ENCODE measurements at places on chromosomes 5 and 9.

DNA sequence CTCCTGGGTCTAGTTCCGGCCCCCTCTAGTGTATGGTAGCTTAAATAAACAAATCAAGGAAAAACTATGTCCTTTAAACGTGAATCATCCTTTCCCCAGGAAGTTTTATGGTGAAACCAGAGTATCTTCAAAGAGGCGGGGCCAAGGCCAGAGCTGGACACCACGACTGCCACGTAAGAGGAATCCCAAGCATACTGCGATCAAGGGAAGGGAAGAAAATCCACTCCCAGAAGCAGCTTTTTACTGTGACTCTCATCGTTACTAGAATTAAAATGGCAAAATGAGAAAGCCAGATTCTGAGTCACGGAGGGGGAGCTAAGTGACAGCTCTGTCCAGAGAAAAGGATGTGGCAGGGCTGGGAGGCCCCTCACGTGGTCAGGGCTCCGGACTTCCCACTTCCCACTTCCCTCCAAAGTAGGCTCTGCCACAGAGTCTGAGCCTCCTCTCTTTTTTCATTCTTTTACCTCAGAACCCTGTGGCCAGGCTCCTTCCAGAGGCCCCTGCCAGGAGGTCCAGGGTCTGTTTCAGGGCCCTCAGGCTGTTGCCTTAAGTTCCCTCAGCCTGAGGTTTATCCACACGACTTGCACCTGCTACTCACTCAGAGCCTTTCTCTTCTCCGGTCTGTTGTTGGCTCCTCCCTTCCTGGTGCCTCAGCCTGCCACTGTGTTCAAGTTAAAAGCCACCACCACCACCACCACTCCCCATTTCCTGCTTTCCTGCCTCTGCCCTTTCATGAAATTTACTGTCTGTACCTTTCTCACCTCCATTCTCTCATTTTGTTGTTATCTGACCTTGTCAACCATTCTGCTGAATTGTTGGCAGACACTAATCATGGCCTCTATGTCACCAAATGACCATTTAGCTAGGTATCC lies 1.4 kb upstream of the GLRX start:
- 0 out of 2 replicates have a peak overlapping the region, but pooled peaks have one; percentile 88 for H3K4me3 ChIP-seq
- peaks cover 37% of the 10 kb centered on the region for H3K4me1 ChIP-seq
- H3K27me3 ChIP-seq, result no peaks in the 10 kb centered on the region
- no peaks in the 10 kb centered on the region for H3K36me3 ChIP-seq
- DNase-seq, result no peak

DNA sequence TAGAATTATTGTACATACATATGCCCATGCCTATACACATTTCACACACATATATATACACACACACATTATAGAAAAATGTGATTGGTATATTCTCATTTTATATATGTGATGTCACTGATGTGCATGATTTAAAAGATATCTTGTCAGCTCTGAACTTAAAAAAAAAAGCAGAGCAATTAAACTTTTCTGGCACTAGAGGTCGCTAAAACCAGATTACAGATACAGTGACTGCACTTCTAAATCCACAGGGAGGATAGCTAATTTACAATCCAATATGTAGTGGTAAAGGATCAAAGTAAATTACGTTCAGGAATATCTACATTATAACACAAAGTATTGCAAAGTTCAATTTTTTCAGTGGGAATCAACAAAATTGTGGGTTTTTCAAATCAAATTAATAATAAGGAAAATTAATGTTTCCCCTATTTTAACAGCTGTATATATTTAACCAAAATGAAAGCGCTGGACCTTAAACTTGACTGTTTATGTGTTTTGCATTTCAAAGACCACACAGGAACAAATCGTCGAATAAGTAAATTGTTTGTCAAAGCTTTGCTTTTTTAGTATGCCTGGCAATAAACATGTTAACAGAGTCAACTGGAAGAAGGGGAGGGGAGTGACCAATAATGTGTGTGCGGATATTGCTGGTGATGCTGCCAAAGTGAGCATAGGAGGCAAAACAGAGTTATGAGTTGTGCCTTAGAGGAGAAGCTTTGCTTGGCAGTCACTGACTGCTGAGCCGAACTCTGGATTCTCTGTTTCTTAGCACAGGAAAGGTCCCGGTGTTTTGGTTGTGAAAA lies 1201.4 kb upstream of the C9orf72 start:
- H3K27me3 ChIP-seq, result peaks cover 9% of the 10 kb centered on the region
- DNase-seq, result no peak
- H3K36me3 ChIP-seq, result no peaks in the 10 kb centered on the region

GRCh38 chr9:134785325-134786108 lies 95.1 kb upstream of the FCN2 start:
- H3K4me3 ChIP-seq, result no peak overlapping the region
- no peak overlapping the region for H3K27ac ChIP-seq
- peaks cover 23% of the 10 kb centered on the region for H3K4me1 ChIP-seq
- DNase-seq, result no peak
- H3K36me3 ChIP-seq, result no peaks in the 10 kb centered on the region

GRCh38 chr5:102241809-102242421 lies 54.2 kb downstream of the SLCO4C1 start:
- H3K4me3 ChIP-seq, result no peak overlapping the region
- no peaks in the 10 kb centered on the region for H3K27me3 ChIP-seq
- H3K27ac ChIP-seq, result no peak overlapping the region

DNA sequence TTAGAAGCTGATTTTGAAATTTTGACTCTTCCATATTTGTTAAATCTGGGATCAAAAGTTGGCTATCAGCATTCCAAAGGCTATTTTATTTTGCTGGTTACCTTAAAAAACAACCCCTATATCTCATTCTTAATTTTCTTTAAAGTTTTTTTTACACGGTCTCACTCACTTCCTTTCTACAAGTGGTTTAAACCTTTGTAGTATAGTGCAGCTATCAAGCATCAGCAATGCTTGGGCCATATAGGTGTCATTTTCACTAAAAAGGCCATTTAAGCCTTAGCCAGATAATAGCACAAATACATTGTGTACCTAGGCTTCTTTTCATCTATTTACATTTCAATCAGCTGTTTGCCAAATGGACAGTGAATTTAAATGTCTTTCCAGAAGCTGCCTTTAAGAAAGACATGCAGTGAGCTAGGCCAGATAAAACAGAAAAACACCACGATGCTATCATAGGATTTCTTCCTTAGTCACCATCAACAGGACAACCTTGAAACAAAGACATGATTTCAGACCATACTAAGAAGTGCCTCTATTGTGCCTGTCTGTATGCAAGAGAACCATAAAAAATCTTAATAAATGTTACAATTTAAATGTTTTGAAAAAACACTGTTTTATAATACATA lies 104.2 kb downstream of the RAPGEF6 start:
- DNase-seq, result no peak
- no peak overlapping the region for H3K27ac ChIP-seq
- H3K4me1 ChIP-seq, result peaks cover 15% of the 10 kb centered on the region
- H3K4me3 ChIP-seq, result no peak overlapping the region
- no peaks in the 10 kb centered on the region for H3K27me3 ChIP-seq

GRCh38 chr5:177233802-177234201 lies 69.7 kb downstream of the RAB24 start:
- H3K27ac ChIP-seq, result peak overlapping the region; percentile 19
- H3K36me3 ChIP-seq, result peaks cover 38% of the 10 kb centered on the region
- DNase-seq, result no peak
- no peaks in the 10 kb centered on the region for H3K27me3 ChIP-seq
- peaks cover 7% of the 10 kb centered on the region for H3K4me1 ChIP-seq

DNA sequence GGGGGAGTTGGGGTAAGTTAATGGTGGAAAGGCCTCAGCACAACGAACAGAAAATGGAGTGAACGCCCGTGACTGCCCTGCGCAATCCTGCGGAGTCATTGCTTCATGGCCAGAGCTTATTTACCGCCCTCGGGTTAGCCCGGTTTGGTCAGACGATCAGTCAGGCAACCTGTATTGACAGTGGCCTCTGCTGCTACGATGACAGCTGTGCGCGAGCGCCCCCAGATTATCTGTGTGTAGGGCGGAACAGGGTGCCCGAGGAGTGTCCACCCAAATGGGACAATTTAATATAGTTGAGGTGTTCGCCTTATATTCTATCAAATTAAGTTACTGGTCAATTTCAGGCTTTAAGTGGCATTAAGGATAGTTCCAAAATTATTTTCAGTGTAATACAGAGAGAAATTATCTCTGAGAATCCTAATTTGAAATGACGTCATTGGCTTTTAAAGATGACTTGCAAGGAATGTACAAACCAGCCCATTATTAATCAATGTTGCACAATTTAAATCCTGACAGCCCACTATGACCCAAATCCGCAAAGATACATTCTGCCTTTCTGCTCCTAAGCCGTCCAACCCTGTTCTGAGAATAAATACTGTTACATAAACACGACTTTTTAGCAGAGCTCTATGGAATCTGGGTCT lies 879 bp upstream of the UBQLN1 start:
- H3K4me3 ChIP-seq, result peak overlapping the region; percentile 90
- DNase-seq, result peak; percentile 45
- no peaks in the 10 kb centered on the region for H3K27me3 ChIP-seq
- H3K27ac ChIP-seq, result peak overlapping the region; percentile 96

DNA sequence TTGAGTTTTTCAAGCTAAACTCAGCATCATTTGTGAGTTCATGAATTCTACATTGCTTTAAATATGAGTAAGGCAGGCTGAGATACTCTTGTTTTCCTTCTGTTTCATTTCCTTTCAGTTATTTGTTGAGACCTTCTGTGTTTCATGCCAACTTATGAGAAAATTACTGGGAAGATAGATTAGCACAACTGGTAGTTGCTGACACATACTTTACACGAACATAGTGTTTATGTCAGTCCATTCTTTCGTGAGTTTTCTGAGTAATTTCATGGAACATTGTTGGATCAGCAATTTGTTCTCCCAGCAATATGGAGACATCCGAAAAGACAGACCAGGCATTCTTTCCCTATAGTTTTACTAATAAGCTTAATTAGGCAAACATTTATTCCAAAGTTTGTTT lies 102.0 kb upstream of the SMC5 start:
- H3K27ac ChIP-seq, result no peak overlapping the region
- no peak for DNase-seq
- H3K27me3 ChIP-seq, result no peaks in the 10 kb centered on the region
- H3K36me3 ChIP-seq, result no peaks in the 10 kb centered on the region
- no peak overlapping the region for H3K4me3 ChIP-seq

- H3K27ac ChIP-seq, result no peak overlapping the region
- no peaks in the 10 kb centered on the region for H3K27me3 ChIP-seq
- no peaks in the 10 kb centered on the region for H3K36me3 ChIP-seq
- no peaks in the 10 kb centered on the region for H3K4me1 ChIP-seq
- DNase-seq, result no peak
- no peak overlapping the region for H3K4me3 ChIP-seq
These were observed 275.3 kb downstream of the GADD45G start for GRCh38 chr9:89880161-89880560.

- H3K27me3 ChIP-seq, result no peaks in the 10 kb centered on the region
- H3K4me3 ChIP-seq, result no peak overlapping the region
- peaks cover 21% of the 10 kb centered on the region for H3K4me1 ChIP-seq
- H3K36me3 ChIP-seq, result peaks cover 3% of the 10 kb centered on the region
These were observed 756.0 kb upstream of the C9orf72 start for GRCh38 chr9:28329323-28329722.

DNA sequence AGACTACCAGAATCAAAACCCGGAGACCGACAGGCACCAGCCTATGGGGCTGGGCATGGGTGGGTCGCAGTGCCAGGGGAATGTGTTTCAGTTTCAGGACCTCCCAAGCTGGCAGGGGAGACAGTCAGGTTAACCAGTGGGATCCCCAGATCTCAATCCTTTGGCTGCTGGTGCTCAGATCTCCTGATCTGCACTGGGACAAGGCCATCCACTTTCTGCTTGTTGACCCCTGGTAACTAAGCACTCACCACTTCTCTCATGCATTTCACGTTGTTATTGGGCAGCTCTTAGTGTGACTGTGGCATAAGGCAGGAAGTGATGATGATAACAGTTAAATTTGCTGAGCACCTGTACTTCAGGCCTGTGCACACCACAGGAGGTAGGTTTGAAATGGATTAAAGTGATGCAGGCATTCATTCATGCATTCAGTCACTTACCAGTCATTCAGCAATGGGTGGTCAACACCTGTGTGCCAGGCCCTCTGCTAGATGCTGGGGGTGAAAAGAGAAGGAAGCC lies 42.1 kb upstream of the STXBP1 start:
- H3K36me3 ChIP-seq, result no peaks in the 10 kb centered on the region
- H3K4me1 ChIP-seq, result peaks cover 30% of the 10 kb centered on the region
- DNase-seq, result no peak
- H3K27ac ChIP-seq, result no peak overlapping the region
- peaks cover 10% of the 10 kb centered on the region for H3K27me3 ChIP-seq
- peak overlapping the region; percentile 71 for H3K4me3 ChIP-seq

DNA sequence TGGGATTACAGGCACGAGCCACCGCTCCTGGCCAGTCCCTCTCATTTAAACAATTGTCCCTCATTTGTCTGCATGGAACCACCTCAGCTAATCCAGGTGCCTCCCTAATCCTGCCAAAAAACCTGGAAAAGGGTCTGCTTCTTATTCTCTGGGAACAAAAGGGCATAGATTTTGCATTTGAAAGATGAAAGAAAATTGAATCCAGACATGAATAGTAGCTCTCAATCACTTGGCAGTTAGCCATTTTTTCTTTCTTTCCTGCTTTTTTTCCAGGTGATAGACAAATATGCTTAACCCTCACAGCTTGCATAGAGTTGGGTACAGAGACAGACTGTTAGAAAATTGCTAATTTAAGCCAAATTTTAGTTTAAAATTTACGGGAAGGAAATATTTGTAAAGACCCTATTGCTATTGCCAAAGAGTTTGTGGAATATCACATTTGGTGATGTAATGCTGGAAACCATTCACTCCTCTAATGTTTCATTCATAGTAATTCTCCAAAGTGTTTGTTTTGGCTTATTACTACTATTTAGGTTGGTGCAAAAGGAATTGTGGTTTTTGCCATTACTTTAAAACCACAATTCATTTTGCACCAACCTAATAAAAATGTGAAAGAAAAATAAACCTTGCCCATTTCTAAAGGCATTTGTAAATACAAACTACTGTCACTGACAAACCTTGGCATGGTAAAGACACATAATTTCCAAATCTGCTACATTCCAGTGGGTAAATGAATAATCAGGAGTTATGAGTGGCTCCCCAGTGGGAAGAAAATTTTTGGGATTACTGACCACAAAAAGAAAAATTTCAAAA lies 80.5 kb upstream of the JAK2 start:
- peaks cover 28% of the 10 kb centered on the region for H3K4me1 ChIP-seq
- H3K27me3 ChIP-seq, result no peaks in the 10 kb centered on the region
- DNase-seq, result no peak

DNA sequence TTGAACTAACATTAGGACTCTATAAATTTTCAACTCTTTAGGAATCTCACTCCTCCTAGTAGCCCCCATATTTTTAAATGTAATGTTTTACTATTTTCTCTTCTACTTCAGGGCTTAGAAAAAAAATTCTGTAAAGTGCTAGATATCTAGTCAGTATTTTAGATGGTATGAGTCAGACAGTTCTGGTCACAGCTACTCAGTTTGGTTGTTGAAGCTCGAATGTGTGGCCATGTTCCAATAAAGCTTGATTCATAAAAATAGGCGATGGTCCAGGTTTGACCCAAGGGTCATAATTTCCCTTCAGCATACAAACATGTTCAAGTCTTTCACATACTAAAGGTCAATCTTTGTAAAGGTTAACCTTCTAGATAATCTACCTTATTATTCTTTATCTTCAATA lies 566.0 kb upstream of the CDH18 start:
- H3K27me3 ChIP-seq, result no peaks in the 10 kb centered on the region
- no peak overlapping the region for H3K27ac ChIP-seq
- no peak for DNase-seq
- no peaks in the 10 kb centered on the region for H3K36me3 ChIP-seq
- no peak overlapping the region for H3K4me3 ChIP-seq
